Stimulated activated CD8-positive, alpha-beta memory T cell treated with anti-CD3 and anti-CD28 coated beads, Interleukin-15, amount 100 ng/mL, for 24 hours (primary cell): ENCODE measurements at places on chromosomes 13 and 19.

GRCh38 chr13:76832258-76832988, 53.8 kb downstream of the KCTD12 start:
- DNase-seq: no peak

- no peak for DNase-seq
These were observed 512.6 kb downstream of the KLF5 start for GRCh38 chr13:73571376-73571775.

DNA sequence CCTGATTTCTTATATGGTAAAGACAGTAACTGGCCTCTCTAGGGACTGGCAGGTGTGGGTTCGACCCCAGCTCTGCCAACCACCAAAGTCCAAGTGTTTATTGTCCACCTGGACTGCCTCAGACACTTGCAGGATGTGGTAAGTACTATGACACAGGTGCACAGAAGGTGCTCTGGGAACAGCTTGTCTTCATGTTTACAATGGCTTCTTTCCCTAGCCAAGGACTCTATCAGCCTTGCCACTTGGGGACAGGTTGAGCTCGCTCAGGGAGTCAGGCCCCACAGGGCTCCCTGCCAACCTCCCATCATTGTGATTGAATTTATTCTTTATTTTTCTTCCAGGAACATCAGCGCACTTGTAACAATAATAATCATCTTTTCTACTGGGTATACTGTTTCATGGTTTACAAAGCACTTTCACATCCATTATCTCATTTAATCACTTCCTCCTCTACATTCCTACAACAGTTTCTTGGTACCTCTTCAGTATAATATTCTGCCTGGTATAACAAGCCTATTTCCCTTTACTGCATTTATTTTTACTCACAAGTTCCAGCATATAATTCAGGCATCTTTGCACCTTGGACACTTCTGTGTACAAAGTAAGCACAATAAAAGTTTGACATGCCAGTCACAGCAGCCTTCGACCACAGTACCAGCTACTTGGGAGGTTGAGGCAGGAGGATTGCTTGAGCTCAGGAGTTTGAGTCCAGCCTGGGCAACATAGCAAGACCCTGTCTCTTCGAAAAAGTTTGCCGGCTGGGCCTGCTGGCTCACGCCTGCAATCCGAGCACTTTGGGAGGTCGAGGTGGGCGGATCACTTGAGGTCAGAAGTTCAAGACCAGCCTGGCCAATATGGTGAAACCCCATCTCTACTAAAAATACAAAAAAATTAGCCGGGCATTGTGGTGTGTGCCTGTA, 24.2 kb upstream of the GATAD2A start:
- no peak for DNase-seq

GRCh38 chr19:56840451-56841192, at the start of the genes PEG3 and ZIM2:
Gene PEG3 (minus strand): TSS chr19:56840726. CDS start chr19:56824655, 16,071 bp downstream.
Gene ZIM2 (minus strand): TSS chr19:56840726. CDS start chr19:56824277, 16,449 bp downstream.
- no peak for DNase-seq
